ENCODE measurements at places on chromosomes 1 and 21.

DNA sequence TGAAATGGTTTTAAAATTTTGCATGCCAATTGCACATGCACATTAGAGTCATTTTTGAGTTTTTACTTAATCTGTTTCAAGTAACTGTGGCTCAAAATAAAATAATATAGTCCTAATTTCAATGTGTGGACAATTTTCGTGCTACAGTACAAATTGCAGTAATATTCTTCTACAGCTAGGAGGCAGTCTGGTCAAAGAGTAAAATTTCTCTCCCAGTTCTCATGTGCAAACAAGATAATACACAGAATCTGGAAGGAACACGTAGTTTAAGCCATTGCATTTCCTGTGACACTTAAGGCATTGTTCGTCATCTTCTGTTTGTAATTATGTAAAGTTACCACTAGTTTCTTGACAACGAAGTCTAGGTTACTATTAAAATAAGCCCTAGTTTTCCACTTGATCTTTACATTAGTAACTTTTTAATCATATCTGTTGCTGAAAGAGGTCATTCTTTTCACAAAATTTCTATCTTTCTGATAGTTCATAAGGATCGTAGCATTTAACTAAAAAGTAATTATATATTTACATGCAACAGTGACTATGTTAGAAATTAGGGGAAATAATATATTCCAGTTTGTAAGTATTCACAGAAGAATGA lies 28.9 kb downstream of the ODR4 start:
- DNase-seq = peak; percentile 51

GRCh38 chr1:42454403-42454802 lies 1.4 kb downstream of the ZMYND12 start:
- DNase-seq = no peak

- DNase-seq = no peak
Observed at GRCh38 chr1:4571263-4571662, 83.1 kb upstream of the AJAP1 start.

DNA sequence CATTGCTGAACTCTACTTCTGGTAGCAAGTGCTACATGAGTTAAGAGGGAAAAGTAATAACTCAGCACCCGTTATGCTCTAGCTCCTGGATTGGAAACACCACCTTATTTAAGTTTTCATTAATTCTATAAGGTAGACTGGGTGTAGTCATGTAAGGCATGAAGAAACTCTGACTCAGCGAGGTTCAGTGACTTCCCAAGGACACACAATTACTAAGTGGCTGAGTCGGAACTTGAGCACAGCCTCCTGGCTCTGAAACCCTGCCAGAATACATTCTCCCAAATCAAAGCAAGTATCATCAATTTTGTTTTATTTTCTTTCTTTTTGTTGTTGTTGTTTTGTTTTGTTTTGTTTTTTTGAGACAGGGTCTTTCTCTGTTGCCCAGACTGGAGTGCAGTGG lies 29.1 kb upstream of the SCCPDH start:
- DNase-seq = no peak

- DNase-seq = no peak
Observed at GRCh38 chr1:8740034-8740449, 77.4 kb downstream of the RERE start.

GRCh38 chr1:190320952-190321351 lies 156.7 kb downstream of the BRINP3 start:
- no peak for DNase-seq

DNA sequence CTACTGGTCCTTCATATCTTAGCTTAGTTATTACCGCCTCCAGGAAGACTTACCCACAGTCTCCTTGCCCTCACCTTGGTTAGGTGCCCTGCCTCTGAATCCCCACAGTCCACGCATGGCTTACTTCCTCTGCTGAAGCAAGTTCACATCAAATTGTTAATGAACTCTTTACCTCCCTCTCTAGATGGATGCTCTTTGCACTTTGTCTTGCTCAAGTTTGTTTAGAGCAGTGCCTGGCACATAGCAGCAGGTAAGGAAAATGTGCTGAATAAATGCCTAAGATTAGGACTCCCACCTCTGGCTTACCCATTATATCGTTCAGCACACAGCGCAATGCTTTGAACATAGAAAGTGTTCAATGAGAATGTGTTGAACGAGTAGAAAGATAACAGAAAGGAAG lies 90.5 kb downstream of the BEND5 start:
- no peak for DNase-seq

DNA sequence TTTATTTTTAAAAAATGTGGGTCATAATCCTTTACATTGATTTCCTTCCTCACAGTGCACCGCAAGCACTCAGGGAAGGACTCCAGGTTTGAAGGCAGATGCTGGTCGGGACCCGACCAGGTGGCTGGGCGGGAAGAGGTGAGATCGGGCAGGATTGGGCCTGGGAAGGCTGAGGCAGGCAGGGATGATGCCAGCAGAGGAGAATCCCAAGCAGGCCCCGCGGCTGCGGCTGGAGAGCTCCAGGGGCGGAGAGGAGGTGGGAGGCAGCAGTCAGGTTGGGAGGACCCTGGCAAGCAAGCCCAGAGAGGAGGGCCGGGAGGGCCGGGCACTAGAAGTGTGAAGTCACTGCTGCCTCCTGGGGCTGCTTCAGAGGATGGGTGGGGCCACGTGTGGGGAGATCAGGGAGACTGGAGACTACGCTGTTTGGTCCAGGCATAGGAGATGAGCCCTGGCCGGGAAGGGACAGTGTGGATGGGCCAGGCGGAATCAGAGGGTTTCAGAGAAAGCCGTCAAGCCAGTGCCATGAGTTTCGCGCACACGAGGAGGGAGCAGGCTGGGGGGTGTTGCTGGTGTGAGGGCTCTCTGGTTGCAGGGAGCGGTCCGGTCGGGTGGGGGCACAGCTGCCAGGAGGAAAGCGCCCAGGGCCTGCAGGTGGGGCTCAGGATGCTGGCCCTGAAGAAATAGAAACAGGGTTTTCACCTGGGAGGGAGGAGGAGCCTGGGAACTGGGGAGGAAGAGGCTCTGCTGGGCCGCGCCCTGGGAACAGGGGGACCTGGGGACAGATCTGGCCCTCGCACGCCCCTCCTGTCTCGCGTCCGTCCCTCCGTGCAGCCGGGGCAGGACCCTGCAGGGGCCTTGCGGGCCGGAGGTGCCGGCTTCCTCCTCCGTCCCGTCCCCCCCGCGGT lies 888 bp upstream of the COL18A1 start:
- no peak for DNase-seq
